Activated naive CD8-positive, alpha-beta T cell treated with anti-CD3 and anti-CD28 coated beads, Interleukin-2, amount 10 ng/mL, durations not matched to agents 7 days and 5 days (primary cell): ENCODE measurements at places on chromosomes 4 and X. TPM values are rescaled to one million over a fixed set of nuclear protein-coding genes. Genes with fewer than 3 reads are reported as not detected.

LUZP4 gene
- total RNA-seq = not detected

MAGEB2 gene
- total RNA-seq = not detected

GRCh38 chr4:155961575-155961974 lies 7.9 kb upstream of the CTSO start:
- H3K4me3 ChIP-seq = no peak overlapping the region
- no peaks in the 10 kb centered on the region for H3K36me3 ChIP-seq
- peaks cover 4% of the 10 kb centered on the region for H3K4me1 ChIP-seq
- no peak overlapping the region for H3K27ac ChIP-seq
- H3K27me3 ChIP-seq = peaks cover 4% of the 10 kb centered on the region

EMCN gene
- not detected for total RNA-seq
